ENCODE measurements at places on chromosomes 16 and 17.

GRCh38 chr16:78096386-78096785 is 3.1 kb upstream of the WWOX start:
- no peak for DNase-seq

GRCh38 chr16:84585886-84586285 is 32.0 kb downstream of the COTL1 start:
- DNase-seq: no peak

GRCh38 chr16:47132308-47132707 is 11.4 kb downstream of the NETO2 start:
- DNase-seq: no peak

- no peak for DNase-seq
These were observed 24.0 kb downstream of the TRPV2 start for GRCh38 chr17:16439303-16439791.

DNA sequence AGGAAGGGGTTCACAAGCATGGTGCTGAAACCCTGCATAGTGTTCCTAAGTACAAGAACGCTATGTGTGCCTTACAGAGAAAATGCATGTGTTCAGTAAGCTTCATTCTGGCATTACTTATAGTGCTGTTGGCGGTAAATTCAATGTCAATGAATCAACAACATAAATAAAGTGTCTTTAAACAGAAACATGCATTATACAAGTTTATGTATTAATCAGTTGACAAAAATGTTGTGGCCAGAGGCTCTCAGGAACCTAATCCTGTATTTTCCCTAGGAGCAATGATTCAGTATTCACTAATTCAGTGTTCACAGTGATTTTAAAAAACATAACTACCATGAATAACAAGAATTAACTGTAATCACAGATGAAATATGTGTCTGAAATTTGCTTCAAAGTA is 47.1 kb upstream of the MYOCD start:
- DNase-seq: no peak

GRCh38 chr17:79960788-79961522 is 74.7 kb downstream of the TBC1D16 start:
- DNase-seq: no peak

DNA sequence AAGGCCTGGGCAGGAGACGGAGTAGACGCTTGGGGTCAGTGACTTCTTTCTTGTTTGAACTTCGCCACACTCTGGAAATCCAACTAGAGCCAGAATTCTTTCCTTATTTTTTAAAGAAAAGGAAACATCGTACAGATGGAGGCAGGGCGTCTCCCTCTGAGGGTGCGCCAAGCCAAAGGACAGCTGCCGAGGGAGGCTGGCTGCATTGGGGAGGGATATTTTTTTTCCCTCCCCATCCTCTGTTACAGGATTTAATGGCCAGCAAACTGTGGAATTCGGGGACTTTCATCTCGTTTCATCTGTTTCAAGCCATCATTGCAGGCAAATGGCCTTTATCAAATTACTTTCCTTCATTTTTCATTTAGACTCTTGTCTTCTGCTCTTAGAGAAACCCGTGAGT is 15.9 kb downstream of the CDK5R1 start:
- DNase-seq: no peak

GRCh38 chr17:45020354-45021138 is 30.9 kb downstream of the DCAKD start:
- DNase-seq: no peak

DNA sequence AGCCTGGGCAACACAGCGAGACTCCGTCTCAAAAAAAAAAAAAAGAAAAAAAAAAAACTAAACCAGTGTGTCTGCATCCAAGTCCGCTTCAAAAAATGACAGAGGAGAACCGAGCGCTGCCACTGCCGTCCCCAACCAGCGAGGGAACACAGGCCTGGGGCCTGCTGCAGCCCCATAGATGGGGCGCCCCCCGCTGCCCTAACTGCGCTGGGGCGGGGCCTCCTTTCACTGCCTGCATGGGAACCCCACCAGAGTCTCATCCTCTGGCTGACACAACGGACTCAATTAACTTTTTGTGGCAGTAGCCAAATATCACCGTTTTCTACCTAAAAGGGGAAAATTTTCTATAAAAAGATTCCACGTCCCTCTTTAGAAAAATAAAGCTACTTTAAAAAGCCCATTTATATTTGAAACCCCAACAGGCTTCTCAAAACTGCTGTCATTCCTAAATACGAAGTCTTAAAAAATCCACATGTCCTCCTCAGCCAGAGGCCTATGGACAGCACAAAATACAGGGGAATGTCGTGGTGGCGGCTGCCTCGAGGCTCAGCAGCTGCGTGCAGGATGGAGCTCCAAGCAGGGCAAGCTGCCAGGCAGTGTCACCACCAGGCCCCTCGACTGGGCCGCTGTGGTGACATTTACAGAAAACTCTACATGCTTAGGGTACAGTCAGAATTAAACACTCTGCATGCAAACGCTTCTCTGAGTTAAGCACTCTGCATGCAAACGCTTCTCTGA is 30.3 kb downstream of the KLHDC4 start:
- no peak for DNase-seq

DNA sequence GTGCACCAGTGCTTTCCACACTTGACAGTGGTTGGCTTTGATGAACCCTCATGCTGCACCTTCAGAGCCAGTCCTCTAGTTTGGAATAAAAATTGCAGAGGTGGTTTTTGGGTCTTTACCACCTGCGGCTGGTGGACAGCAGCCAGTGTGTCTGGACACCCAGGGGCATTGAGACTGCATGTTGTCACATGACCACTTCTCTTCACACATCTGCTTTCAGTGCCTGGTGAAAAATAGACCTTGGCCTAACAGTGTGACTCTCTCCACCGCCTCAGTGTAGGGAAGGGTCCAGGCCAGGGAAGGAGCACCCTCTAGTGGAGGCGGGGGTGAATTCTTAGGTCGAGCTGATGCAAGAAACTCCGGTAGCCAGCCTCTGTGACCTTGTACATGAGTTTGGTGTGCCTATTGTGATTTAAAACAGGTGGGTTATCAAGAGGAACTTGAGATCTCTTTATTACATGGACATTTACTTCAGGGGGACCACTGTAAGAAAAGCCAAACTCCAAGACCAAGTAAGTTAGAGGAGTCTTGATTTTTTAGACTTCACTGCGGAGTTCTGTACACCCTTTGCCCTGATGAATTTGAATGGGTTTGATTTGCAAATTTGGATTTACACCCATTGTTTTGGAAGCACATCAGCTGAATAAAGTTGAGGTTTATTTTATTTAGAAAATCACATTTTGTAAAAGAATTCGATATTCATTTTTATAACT is 17.9 kb downstream of the GOSR2 start:
- DNase-seq: peak; percentile 20

GRCh38 chr17:18037486-18037885 is 1.5 kb downstream of the ATPAF2 start:
- no peak for DNase-seq

DNA sequence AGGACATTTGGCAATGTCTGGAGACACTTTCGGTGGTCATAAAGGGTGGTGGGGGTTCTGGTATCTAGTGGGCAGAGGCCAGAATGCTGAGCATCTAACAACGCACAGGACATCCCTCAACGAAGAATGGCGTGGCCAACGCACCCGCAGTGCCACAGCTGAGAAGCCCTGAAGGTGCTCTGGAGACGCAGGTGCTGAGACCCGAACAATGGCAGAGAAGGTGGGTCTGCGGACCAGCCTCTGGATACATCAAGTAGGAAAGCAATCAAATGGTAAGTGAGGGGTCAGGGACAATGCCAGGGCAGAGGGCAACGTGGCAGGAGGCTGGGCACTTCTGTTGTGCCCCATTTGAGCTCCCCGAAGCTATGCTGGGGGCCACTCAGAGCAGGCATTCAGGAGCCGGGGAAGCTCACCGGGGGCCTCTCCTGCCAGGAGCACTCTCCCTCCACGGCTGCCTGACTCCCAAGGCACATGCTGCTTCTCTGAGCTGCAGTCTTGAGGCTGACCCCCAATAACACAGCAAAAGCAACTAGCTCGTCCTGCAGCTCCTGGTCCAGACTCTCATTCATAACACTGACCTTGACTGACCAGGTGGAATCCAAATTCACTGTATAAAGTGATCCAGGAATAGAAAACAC is 26.0 kb downstream of the SPHK1 start:
- no peak for DNase-seq

DNA sequence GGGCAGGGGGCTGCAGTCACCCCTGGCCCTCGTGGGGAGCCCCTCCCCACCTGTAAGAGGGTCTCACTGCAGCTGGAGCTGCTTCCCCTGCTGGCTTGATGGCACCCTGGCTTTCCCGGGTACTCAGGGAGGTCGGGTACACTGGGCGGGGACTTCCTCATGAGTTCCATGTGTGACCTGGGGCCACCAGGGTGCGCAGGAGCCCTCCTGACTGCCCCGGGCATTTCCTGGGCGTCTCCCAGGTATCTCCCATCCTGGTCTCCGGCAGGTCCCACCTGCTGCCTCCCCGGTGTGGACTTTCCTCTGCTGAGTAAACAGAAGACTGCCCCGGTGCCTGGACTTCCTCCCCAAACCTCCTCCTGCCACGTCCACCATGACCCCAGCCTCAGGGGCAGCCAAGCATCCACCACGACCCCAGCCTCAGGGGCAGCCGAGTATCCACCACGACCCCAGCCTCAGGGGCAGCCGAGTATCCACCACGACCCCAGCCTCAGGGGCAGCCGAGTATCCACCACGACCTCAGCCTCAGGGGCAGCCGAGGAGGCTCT is 40.9 kb downstream of the CBFA2T3 start:
- no peak for DNase-seq

DNA sequence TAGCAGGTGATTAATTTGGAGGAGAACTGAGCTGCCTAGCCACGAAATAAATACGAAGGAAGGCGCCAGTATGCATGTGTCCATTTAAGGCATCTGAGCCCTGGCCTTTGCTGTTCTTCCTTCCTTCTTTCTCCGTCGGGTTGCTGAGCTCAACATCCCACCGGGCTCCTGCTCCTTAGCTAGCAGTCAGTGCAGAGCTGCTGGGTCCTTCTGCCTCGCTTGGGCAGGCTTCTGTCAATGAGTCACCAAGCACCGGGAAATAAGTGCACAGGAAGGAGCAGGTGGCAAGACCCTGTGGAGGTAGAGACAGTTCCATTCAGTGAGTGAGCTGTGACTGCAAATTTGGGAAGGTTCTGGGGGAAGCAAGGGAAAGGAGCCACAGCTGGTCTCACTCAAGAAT is 120.7 kb downstream of the CCDC182 start:
- no peak for DNase-seq

GRCh38 chr16:62249069-62249468 is 212.8 kb upstream of the CDH8 start:
- DNase-seq: no peak
